ENCODE measurements at places on chromosomes 2 and 18. TPM values are rescaled to one million over a fixed set of nuclear protein-coding genes. Genes with fewer than 3 reads are reported as not detected.

DNA sequence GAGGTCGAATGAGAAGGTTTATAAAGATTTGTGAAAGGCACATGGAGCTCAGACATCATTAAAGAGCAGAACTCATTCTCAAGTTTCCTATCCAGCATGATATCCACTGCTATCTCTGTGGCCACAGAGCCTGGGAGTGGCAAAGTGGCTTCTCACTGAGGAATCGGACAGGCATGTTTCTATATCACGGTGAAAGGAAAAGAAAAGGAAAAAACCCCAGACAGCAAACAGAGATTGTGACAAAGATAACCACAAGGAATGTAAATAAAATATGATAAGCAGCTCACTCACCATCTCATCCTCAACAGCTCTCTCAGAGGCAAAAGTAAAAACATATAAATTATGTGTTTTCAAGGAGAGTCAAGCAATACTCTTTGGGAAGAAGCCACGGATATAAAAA lies 2.5 kb downstream of the PID1 start:
- H3K4me3 ChIP-seq, result no peak overlapping the region
- H3K36me3 ChIP-seq, result no peaks in the 10 kb centered on the region
- no peak for DNase-seq
- peaks cover 56% of the 10 kb centered on the region for H3K27me3 ChIP-seq
- peaks cover 2% of the 10 kb centered on the region for H3K4me1 ChIP-seq
- no peak overlapping the region for H3K27ac ChIP-seq

GRCh38 chr18:37230768-37231167 lies 334.8 kb downstream of the CELF4 start:
- no peaks in the 10 kb centered on the region for H3K4me1 ChIP-seq
- H3K36me3 ChIP-seq, result peaks cover 4% of the 10 kb centered on the region
- no peak overlapping the region for H3K27ac ChIP-seq
- no peaks in the 10 kb centered on the region for H3K27me3 ChIP-seq

- DNase-seq, result no peak
- peaks cover 4% of the 10 kb centered on the region for H3K36me3 ChIP-seq
- no peak overlapping the region for H3K4me3 ChIP-seq
- H3K27ac ChIP-seq, result no peak overlapping the region
- peaks cover 4% of the 10 kb centered on the region for H3K4me1 ChIP-seq
- H3K27me3 ChIP-seq, result no peaks in the 10 kb centered on the region
Measured at GRCh38 chr2:102850888-102851287, 89.1 kb downstream of the TMEM182 start.

GRCh38 chr2:34408100-34408499 lies 809.0 kb upstream of the FAM98A start:
- no peaks in the 10 kb centered on the region for H3K36me3 ChIP-seq
- H3K4me1 ChIP-seq, result no peaks in the 10 kb centered on the region
- DNase-seq, result no peak
- H3K27me3 ChIP-seq, result no peaks in the 10 kb centered on the region
- H3K27ac ChIP-seq, result no peak overlapping the region

DNA sequence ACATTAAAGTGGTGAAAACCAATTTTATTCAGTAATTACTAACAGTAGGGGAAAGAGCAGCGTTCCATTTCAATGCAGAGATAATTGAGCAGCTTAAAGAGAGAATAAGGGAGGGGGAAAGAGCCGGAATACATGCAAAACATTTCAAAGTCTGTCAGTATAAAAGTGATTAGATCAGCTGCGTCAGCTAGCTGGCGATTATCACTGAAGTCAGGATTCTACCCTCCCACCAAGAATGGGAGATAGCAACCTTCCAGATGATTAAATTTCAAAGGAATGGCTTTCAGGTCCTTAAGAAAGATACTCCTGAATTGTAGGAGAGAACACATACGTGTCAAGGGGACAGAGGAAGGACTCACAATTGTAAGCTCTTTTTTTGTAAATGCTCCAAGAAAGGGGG lies 2.7 kb upstream of the ZC3H6 start:
- H3K4me3 ChIP-seq, result peak overlapping the region; percentile 14
- H3K27me3 ChIP-seq, result no peaks in the 10 kb centered on the region
- no peaks in the 10 kb centered on the region for H3K36me3 ChIP-seq
- no peak overlapping the region for H3K27ac ChIP-seq
- DNase-seq, result no peak

GRCh38 chr2:156333951-156334495 lies 1.5 kb upstream of the NR4A2 start:
- H3K4me3 ChIP-seq, result peak overlapping the region; percentile 88
- DNase-seq, result no peak
- H3K27ac ChIP-seq, result peak overlapping the region; percentile 100
- H3K4me1 ChIP-seq, result peaks cover 25% of the 10 kb centered on the region
- peaks cover 36% of the 10 kb centered on the region for H3K27me3 ChIP-seq

GRCh38 chr2:201195331-201195730 lies 12.4 kb downstream of the CASP10 start:
- H3K27me3 ChIP-seq, result no peaks in the 10 kb centered on the region
- no peaks in the 10 kb centered on the region for H3K36me3 ChIP-seq
- no peak overlapping the region for H3K4me3 ChIP-seq
- peaks cover 15% of the 10 kb centered on the region for H3K4me1 ChIP-seq
- H3K27ac ChIP-seq, result no peak overlapping the region

GRCh38 chr2:205998583-205998982 lies 87.4 kb downstream of the INO80D start:
- H3K27me3 ChIP-seq, result no peaks in the 10 kb centered on the region
- peaks cover 13% of the 10 kb centered on the region for H3K36me3 ChIP-seq
- H3K4me3 ChIP-seq, result no peak overlapping the region
- H3K4me1 ChIP-seq, result peaks cover 7% of the 10 kb centered on the region
- no peak for DNase-seq
- H3K27ac ChIP-seq, result no peak overlapping the region

PDCL3 gene
- 20.2 TPM for total RNA-seq

KANSL3 gene
- 53.2 TPM for total RNA-seq

TNFRSF11A gene
- total RNA-seq, result 3.5 TPM

PSMA8 gene
- total RNA-seq, result not detected

ZFP36L2 gene
- total RNA-seq, result 437 TPM
